ENCODE measurements at places on chromosomes 1 and 21. TPM values are rescaled to one million over a fixed set of nuclear protein-coding genes. Genes with fewer than 3 reads are reported as not detected.

Gene LIPI
- not detected for total RNA-seq

Gene PPP2R5A
- total RNA-seq, result 42.7 TPM

GRCh38 chr1:51788938-51789337 is 89.6 kb downstream of the NRDC start:
- no peak for DNase-seq
- peaks cover 59% of the 10 kb centered on the region for H3K36me3 ChIP-seq
- peaks cover 18% of the 10 kb centered on the region for H3K4me1 ChIP-seq
- no peaks in the 10 kb centered on the region for H3K27me3 ChIP-seq

DNA sequence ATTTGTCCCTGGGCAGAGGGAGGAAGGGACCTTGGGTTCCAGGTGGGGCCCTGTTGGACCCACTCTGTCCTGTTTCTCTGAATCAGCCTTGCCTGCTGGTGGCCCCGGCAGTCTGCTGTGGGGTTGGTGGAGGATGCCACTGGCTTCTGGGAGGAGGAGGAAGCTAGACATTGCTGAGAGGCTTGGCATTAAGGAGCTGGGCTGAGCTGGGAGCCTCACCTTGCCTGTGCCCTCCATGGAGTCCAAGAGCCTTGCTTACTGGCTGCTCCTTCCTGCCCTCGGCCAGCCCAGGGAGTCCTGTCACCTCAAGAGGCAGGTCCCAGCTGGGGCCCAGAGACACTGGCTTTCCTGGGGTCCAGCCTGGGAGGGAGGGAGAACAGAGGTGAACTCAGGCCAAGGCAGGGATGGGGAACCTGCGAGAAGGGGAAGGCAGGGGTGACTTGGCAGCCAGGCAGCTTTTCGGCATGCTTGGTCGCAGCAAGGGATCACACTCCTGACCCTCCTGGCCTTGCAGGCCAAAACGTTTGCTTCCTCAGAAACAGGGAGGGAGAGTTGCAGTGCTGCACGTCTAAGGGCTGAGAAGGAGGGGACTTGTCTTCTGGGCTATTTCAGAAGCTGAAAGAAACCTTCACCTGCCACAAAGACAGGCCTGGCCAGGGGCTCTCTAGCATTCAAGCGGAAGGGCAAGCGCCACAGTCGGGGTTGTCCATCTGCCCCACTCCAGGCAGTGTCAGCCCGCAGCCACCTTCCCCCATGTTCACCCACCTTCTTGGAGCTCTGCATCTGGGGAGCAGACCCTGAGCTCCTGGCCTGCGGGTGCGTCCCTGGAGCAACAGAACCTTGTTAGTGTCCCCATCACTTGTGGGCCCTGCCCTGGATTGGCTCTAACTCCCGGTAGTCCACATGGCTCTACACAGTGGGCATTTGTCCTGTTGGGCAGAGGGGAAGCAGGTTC is 8.9 kb downstream of the TMEM201 start:
- peaks cover 11% of the 10 kb centered on the region for H3K4me1 ChIP-seq
- H3K4me3 ChIP-seq, result no peak overlapping the region
- no peaks in the 10 kb centered on the region for H3K27me3 ChIP-seq
- H3K27ac ChIP-seq, result no peak overlapping the region
- no peak for DNase-seq

GRCh38 chr1:84442256-84442655 is 36.8 kb upstream of the RPF1 start:
- H3K27ac ChIP-seq, result peak overlapping the region; percentile 80
- no peak overlapping the region for H3K4me3 ChIP-seq
- no peak for DNase-seq
- H3K36me3 ChIP-seq, result peaks cover 5% of the 10 kb centered on the region
- H3K27me3 ChIP-seq, result peaks cover 6% of the 10 kb centered on the region
- H3K4me1 ChIP-seq, result peaks cover 23% of the 10 kb centered on the region

Gene ADIPOR1
- total RNA-seq, result 79.2 TPM

DNA sequence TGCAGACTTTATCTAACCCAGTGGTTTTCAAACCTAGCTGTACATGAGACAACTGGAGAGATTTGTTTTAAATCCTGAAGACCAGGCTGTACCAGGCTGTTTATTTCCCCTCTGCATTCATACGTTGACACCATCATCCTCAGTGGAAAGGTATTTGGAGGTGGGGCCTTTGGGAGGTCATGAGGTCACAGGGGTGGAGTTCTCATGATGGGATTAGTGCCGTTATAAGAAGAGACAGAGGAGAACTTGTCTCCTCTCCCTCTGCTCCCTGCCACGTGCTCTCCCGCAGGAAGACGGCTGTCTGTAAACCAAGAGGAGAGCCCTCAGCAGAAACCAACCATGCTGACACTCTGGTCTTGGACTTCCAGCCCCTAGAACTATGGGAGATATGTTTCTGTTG is 165.4 kb downstream of the ADSS2 start:
- peaks cover 9% of the 10 kb centered on the region for H3K27me3 ChIP-seq
- no peak overlapping the region for H3K4me3 ChIP-seq
- no peaks in the 10 kb centered on the region for H3K36me3 ChIP-seq

GRCh38 chr21:45974073-45975019 is 7.2 kb upstream of the COL6A1 start:
- no peak for DNase-seq
- H3K4me1 ChIP-seq, result peaks cover 10% of the 10 kb centered on the region
- H3K27ac ChIP-seq, result no peak overlapping the region
- H3K27me3 ChIP-seq, result peaks cover 30% of the 10 kb centered on the region
- H3K36me3 ChIP-seq, result no peaks in the 10 kb centered on the region

- no peaks in the 10 kb centered on the region for H3K36me3 ChIP-seq
- DNase-seq, result peak; percentile 73
- no peak overlapping the region for H3K4me3 ChIP-seq
- H3K27ac ChIP-seq, result no peak overlapping the region
These were observed 70.3 kb upstream of the TINAGL1 start for GRCh38 chr1:31505911-31506497.

Gene TAL1
- total RNA-seq, result not detected

DNA sequence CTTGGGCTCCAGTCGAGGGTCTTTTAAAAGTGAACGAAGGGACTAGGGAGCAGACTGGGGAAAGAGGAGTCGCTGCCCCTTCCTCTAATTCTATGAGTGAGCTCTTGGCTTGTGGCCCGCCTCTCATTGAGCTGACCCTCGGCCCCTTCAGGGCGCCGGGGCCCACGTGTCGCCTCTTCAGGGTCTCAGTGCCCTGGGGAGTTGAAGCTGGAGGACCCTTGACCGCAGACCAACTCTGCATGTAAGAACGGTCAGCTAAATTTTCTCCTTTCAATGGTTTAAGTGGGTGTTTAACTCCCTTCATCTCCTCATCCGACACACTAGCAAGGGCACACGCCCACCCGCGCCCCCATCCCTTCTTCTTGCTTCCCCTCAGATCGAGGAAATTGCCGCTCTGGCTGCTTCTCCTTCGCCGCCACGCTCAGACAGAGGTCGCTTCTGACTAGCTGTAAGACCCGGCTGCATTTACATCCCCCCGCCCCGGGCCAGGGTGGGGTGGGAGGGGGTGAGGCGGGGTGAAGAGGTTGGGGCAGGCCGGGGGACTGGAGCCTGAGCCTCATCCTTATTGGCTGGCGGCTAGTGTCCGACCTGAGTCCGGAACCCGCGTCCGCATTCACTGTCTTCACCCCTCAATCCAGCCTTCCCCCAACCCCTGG is 10.9 kb downstream of the NR5A2 start:
- no peak overlapping the region for H3K27ac ChIP-seq
- peaks cover 39% of the 10 kb centered on the region for H3K27me3 ChIP-seq
- no peaks in the 10 kb centered on the region for H3K36me3 ChIP-seq
- H3K4me1 ChIP-seq, result peaks cover 16% of the 10 kb centered on the region
- no peak for DNase-seq
- H3K4me3 ChIP-seq, result no peak overlapping the region

DNA sequence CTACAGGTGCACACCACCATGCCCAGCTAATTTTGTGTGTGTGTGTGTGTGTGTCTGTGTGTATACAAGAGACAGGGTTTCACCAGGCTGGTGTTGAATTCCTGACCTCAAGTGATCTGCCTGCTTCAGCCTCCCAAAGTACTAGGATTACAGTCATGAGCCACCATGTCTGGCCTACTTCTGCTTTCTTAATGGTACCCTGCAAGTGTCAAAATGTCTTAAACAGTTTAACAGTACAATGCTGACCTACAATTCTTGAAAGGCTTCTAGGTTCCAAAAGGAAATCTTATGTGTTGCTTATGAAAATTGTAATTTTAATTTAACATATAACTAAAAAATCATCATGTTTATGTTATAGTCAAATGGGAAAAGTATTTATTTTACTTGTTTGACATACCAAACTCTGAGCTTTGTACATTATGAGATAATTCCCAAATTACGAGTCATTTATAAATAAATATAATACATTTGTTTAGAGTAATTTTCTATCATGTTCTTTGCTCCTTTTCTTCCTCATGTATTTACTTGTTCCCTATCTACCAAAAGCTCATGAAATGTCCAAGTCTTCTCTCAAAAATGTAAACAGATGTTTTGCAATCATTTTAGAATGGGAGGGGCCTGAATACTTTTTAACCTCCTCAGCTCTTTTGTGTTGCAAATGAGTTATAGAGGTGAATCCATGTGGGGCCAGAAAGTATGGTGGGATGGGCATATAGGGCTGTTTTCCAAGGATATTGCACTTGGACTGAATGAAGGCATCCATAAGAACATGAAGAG is 8.4 kb upstream of the VCAM1 start:
- H3K36me3 ChIP-seq, result peaks cover 23% of the 10 kb centered on the region
- no peak overlapping the region for H3K27ac ChIP-seq
- DNase-seq, result no peak
- peaks cover 9% of the 10 kb centered on the region for H3K27me3 ChIP-seq

DNA sequence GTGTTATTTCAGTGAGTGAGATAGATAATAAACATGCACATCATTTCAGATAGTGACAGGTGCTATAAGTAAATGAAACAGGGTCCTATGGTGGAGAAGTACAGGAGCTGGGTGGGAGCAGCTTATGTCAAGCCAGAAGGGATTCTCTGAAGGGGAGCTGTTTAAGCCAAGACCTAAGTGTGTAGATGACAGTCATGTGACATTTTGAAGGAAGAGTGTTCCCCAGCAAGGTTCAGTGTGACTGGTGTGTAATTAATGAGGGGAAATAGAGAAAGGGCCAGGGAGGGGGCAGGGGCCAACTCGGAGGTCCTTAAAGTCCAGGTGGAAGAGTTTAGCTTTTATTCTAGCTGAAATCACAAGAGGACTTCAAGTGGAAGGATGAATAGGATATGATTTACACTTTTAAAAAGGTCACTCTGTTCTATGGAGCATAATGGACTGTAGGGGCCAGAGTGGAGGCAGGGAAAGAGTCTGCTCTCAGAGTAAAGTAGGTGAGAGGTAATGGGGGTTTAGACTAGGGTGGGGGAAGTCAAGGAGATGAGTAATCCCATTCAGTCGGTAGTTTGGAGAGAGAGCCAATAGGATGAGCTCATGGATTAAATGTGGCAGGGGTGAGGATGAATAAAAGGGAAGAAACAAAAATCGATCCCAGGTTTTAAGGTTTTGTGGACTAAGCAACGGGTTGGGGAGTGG is 243.1 kb downstream of the CACNA1E start:
- no peak overlapping the region for H3K4me3 ChIP-seq
- DNase-seq, result no peak
- no peaks in the 10 kb centered on the region for H3K27me3 ChIP-seq
- no peak overlapping the region for H3K27ac ChIP-seq
- no peaks in the 10 kb centered on the region for H3K4me1 ChIP-seq

GRCh38 chr1:240804475-240804874 is 192.5 kb upstream of the GREM2 start:
- no peak overlapping the region for H3K4me3 ChIP-seq
- no peaks in the 10 kb centered on the region for H3K4me1 ChIP-seq
- H3K27ac ChIP-seq, result no peak overlapping the region
- H3K36me3 ChIP-seq, result no peaks in the 10 kb centered on the region
- DNase-seq, result no peak
- H3K27me3 ChIP-seq, result no peaks in the 10 kb centered on the region

- no peaks in the 10 kb centered on the region for H3K36me3 ChIP-seq
- H3K4me3 ChIP-seq, result no peak overlapping the region
- H3K27ac ChIP-seq, result no peak overlapping the region
- no peak for DNase-seq
- no peaks in the 10 kb centered on the region for H3K4me1 ChIP-seq
- H3K27me3 ChIP-seq, result peaks cover 3% of the 10 kb centered on the region
These were observed 32.9 kb downstream of the FAM78B start for GRCh38 chr1:166133857-166134256.

Gene PIGV
- 8.6 TPM for total RNA-seq

Gene SYF2
- 33.0 TPM for total RNA-seq

DNA sequence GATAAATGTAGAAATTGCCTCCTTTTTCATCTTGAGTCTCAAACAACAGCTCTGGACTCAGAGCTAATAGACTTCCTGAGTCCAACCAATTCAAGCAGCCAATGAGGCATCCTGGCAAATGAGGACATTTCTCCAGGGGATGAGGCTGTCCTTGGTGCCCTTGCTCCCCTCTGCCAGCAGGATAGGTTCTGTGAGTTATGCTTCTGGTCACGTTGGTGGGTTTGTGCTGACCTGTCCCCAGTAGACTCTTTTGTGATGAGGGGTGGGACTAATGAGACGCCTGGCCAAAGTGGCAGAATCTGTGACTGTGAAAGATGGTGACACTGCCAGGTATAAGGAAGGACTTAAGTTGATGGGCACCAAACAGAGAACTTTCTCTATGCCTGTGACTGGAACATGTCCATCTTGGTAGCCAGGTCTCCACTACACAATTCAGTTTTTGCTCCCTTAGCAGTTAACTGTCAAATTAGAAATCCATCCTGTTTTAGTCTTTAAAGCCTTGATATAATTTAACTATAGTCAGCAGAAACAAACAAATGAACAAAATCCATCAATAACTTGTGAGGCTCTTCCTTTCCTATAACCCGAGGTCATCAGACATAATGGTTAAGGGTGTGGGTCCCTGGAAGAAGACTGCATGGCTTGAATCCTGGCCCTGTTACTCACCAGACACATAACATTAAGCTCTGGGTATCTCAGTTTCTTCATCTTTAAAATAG is 35.7 kb upstream of the THEM4 start:
- peak overlapping the region; percentile 88 for H3K27ac ChIP-seq
- DNase-seq, result no peak
- peak overlapping the region; percentile 54 for H3K4me3 ChIP-seq
- peaks cover 34% of the 10 kb centered on the region for H3K4me1 ChIP-seq

DNA sequence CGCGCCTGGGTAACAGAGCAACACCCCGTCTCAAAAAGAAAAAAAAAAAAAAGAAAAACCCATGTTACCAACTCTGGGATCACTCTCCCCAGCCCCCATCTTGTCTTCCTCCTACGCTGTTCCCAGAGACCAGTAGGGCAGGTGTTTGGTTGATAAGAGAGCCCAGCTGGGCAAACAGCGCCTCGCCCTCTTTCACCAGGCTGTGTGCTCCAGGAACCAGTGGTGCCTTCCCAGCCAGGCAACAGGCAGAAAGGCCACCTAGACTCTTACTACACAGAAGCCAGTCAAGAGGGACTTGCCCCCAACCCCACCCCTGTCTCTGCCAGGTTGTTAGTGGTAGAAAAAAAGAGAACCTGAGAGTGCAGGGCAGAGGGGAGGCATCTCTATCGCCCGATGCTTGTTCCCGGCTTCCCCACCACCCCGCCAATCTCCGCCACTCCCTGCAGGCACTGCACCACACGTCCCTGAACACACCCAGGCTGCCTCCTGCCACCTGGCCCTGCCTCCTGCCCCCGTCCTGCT is 14.0 kb upstream of the CTRC start:
- no peaks in the 10 kb centered on the region for H3K27me3 ChIP-seq
- no peak overlapping the region for H3K4me3 ChIP-seq
- no peak overlapping the region for H3K27ac ChIP-seq

Gene TRABD2B
- not detected for total RNA-seq
